ENCODE measurements at places on chromosomes 7 and 10.

DNA sequence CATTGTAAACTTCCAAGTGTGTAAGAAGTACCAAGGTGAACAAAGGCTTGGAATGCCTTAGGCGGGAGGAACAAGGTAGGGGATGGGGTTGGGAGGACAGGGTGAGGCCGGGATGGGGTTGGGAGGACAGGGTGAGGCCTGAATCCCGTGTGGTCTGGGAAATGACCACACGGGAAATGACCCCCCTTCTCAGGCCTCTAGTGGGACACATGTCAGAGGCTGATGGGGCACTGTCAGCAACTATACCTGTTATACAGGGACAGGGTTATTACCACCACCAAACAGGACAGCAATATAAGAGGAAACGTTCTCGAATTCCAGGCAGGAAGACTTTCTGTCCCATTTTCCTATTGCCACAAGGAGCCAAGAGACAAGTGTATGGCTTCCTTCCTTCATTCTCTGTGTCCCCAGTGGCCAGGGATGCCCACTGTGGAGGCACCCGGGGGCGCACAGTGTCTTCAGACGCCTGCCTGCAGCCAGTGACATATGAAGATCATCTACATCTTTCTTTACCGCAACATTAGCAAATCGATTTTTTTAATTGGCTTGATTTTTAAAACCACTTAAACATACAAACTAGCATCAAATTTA is 1.3 kb downstream of the MKI67 start:
- peak; percentile 16 for DNase-seq

DNA sequence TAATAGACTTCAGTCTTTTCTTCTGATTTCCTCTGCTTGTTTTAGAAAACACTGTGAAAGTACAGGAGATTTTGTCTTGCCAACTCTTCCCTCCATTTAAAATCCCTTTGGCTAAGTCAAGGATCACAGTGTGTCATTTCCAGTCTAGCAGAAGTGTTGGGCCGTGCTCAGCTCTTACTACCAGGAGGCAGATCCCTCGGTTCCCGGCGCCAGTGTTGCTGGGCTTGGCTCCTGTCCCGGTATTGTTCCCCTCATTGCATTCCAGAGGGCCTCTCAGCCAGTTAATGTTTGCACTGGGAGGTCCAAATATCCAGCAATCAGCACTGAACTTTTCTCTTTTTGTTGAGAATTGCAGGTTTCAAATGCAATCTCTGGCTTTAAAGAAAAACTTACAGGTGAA is 612.1 kb upstream of the MGMT start:
- DNase-seq, result no peak

DNA sequence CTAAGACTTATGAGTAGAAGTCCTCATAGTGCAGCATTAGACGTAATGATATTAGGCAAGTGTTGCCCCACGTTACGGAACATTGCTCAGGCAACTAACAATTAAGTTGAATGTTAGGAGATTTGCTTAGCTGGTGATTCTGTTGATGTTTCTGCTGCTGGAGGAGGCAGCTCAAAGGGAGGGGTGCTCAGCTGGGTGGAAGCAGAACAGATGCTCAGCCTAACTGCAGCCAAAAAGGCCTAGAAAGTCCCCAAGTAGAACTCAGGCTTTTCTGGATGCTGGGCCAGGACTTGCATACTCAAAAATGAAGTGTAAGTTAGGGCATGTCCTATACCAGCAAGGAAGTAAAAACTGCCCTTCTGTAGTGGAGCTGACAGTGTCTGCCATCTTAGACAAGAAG is 201.4 kb downstream of the ADRA2A start:
- DNase-seq, result no peak

DNA sequence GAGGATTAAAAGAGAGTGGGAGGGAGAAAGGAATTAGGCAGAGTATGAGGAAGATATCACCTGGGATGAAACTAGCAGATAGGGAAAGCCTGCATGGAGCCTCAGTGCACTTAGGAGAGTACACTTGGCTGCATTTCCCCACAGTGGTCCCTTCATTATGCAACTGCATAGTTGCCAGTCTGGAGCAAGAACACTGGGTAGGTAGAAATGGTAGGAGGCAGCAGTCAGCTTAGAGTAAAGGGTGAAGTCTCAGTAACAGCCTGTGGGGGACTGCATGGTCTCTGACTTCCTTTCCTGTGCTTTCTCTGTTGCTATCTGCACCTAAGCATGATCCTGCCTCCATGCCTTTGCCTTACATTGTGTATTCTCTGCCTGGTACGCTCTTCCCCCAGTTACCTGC is 14.0 kb upstream of the PCGF5 start:
- no peak for DNase-seq

- DNase-seq, result no peak
Observed at GRCh38 chr10:75722609-75723008, 291.2 kb downstream of the LRMDA start.
